ENCODE measurements at places on chromosomes 6 and 20. TPM values are rescaled to one million over a fixed set of nuclear protein-coding genes. Genes with fewer than 3 reads are reported as not detected.

Gene PPP1R11
- 30.6 TPM for total RNA-seq

Gene VEGFA
- 68.8 TPM for total RNA-seq

Gene CLPSL1
- total RNA-seq, result not detected

Gene SOX18
- 3.2 TPM for total RNA-seq

Gene SIGLEC1
- total RNA-seq, result not detected

Gene TMEM14A
- total RNA-seq, result 29.8 TPM

Gene CGAS
- 2.4 TPM for total RNA-seq

Gene ELOVL5
- 63.5 TPM for total RNA-seq

Gene SLC22A7
- not detected for total RNA-seq

Gene CASS4
- total RNA-seq, result 4.0 TPM

Gene POLH
- total RNA-seq, result 16.8 TPM

Gene TREML2
- total RNA-seq, result not detected

Gene EPPIN
- total RNA-seq, result not detected

Gene CALHM4
- not detected for total RNA-seq

Gene GCNT2
- not detected for total RNA-seq

Gene HFE
- 14.8 TPM for total RNA-seq

Gene TINAG
- not detected for total RNA-seq

Gene HTR1B
- not detected for total RNA-seq

Gene MEP1A
- not detected for total RNA-seq

Gene GJA10
- not detected for total RNA-seq

Gene RNF39
- total RNA-seq, result not detected

Gene C6orf15
- total RNA-seq, result 0.49 TPM

Gene ZC3H12D
- total RNA-seq, result 0.10 TPM

Gene SIRT5
- total RNA-seq, result 4.9 TPM

Gene RSPO3
- 0.50 TPM for total RNA-seq

Gene CCR6
- not detected for total RNA-seq

Gene HSPA12B
- 1.1 TPM for total RNA-seq

Gene MYH7B
- not detected for total RNA-seq

Gene DLK2
- not detected for total RNA-seq

Gene YTHDF1
- 24.5 TPM for total RNA-seq

Gene RIN2
- total RNA-seq, result 38.9 TPM

Gene ULBP2
- 1.8 TPM for total RNA-seq

Gene COL9A3
- 46.0 TPM for total RNA-seq

Gene ADISSP
- total RNA-seq, result 23.2 TPM

Gene TMEM181
- total RNA-seq, result 16.1 TPM

Gene AURKA
- total RNA-seq, result 4.9 TPM

Gene BPIFB1
- 0.50 TPM for total RNA-seq

Gene SMIM29
- 20.4 TPM for total RNA-seq

Gene PRDM1
- 3.1 TPM for total RNA-seq

Gene MAN1A1
- total RNA-seq, result 114 TPM

Gene PLN
- total RNA-seq, result not detected

Gene LY6G5B
- total RNA-seq, result 0.44 TPM

Gene TRIM31
- total RNA-seq, result not detected

Gene CCN6
- total RNA-seq, result not detected

Gene BEND6
- 11.2 TPM for total RNA-seq

Gene BPIFA1
- total RNA-seq, result not detected

Gene OR2J3
- not detected for total RNA-seq

Gene SLC16A10
- not detected for total RNA-seq

Gene RBPJL
- total RNA-seq, result not detected

Gene PRRC2A
- total RNA-seq, result 73.3 TPM
